Fibroblast of lung (primary cell): ENCODE measurements at places on chromosomes 1 and 21.

DNA sequence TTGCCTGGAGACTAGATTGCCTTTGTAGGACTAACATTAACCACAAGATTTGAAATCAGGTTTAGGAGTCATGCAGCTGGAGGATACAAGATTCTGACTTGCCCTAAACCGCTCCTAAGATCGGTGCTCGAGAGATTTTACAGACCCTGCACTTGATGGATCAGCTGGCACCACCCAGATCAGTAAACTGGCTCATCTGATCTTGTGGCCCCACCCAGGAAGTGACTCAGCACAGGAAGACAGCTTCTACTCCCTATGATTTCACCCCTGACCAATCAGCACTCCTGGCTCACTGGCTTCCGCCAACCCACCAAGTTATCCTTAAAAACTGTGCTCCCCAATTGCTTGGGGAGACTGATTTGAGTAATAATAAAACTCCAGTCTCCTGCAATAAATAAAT, 876 bp upstream of the CATSPERE start:
- peak; percentile 22 for DNase-seq
- H3K4me3 ChIP-seq = no peak overlapping the region
- no peak overlapping the region for H3K27ac ChIP-seq
- no peaks in the 10 kb centered on the region for H3K4me1 ChIP-seq
- no peaks in the 10 kb centered on the region for H3K36me3 ChIP-seq

GRCh38 chr1:206864939-206865671, at the start of gene IL20:
Gene IL20 (plus strand): TSS chr1:206865623. CDS start chr1:206865853, 230 bp downstream.
- no peak within 1 kb of the TSS for H3K27ac ChIP-seq
- no peak within 1 kb of the TSS for H3K4me3 ChIP-seq
- H3K4me1 ChIP-seq = no peaks in the 10 kb centered on the region
- H3K27me3 ChIP-seq = no peaks in the 10 kb centered on the region
- peak; percentile 45 for DNase-seq

GRCh38 chr1:191760016-191760415, 398.2 kb upstream of the RGS18 start:
- DNase-seq = no peak
- H3K4me1 ChIP-seq = no peaks in the 10 kb centered on the region
- H3K4me3 ChIP-seq = no peak overlapping the region
- H3K27me3 ChIP-seq = no peaks in the 10 kb centered on the region
- H3K27ac ChIP-seq = no peak overlapping the region

GRCh38 chr1:229714964-229715603, 89.0 kb downstream of the URB2 start:
- no peaks in the 10 kb centered on the region for H3K36me3 ChIP-seq
- H3K4me1 ChIP-seq = no peaks in the 10 kb centered on the region
- no peak overlapping the region for H3K4me3 ChIP-seq
- no peaks in the 10 kb centered on the region for H3K27me3 ChIP-seq
- H3K27ac ChIP-seq = no peak overlapping the region
- DNase-seq = no peak

- no peak overlapping the region for H3K27ac ChIP-seq
- peaks cover 7% of the 10 kb centered on the region for H3K27me3 ChIP-seq
- no peaks in the 10 kb centered on the region for H3K4me1 ChIP-seq
Observed at GRCh38 chr21:38709876-38710275, 95.9 kb upstream of the ETS2 start.

DNA sequence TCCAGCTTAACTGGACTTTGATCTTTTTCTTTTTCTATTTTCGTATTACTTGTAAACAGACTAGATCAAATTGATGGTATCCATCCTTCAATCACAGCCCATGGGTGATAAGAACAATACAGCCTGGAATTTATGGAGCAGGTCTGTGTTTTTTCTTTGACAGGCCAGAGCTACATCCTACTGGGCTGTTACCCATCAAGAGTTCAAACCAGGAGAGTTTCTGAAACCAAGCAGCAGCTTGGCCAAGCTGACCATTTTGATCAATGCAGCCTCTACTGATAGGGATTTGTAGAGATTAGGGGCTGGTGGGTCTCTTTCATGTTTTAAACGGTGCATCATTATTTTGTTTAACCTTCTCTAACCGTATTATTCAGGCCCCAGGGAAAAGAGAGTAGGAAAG, 24.3 kb upstream of the CCDC190 start:
- no peaks in the 10 kb centered on the region for H3K27me3 ChIP-seq
- no peaks in the 10 kb centered on the region for H3K36me3 ChIP-seq
- no peak overlapping the region for H3K27ac ChIP-seq
- no peak overlapping the region for H3K4me3 ChIP-seq
- DNase-seq = no peak

- H3K4me3 ChIP-seq = no peak overlapping the region
- no peaks in the 10 kb centered on the region for H3K36me3 ChIP-seq
- H3K4me1 ChIP-seq = no peaks in the 10 kb centered on the region
- no peaks in the 10 kb centered on the region for H3K27me3 ChIP-seq
- DNase-seq = no peak
Observed at GRCh38 chr21:27114111-27114510, 147.2 kb upstream of the ADAMTS5 start.

GRCh38 chr1:210291786-210292230, 36.9 kb upstream of the HHAT start:
- H3K36me3 ChIP-seq = no peaks in the 10 kb centered on the region
- DNase-seq = peak; percentile 71
- H3K27me3 ChIP-seq = no peaks in the 10 kb centered on the region
- peaks cover 11% of the 10 kb centered on the region for H3K4me1 ChIP-seq
- no peak overlapping the region for H3K27ac ChIP-seq

DNA sequence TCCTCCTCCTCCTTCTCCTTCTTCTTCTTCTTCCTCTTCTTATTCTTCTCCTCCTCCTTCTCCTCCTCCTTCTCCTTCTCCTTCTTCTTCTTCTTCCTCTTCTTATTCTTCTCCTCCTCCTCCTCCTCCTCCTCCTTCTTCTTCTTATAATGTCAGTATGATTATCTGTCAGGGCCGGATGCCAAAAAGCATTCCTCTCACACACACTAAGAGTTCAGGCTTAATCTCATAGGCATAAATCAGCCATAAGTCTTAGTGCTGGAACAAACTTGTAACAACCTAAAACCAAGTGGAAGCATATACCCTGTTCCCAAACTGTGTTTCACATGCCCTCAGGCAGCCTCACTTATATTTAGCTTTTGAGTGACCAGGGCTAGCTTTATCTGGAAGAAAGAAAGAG, 240.3 kb downstream of the LMX1A start:
- no peak overlapping the region for H3K4me3 ChIP-seq
- H3K27me3 ChIP-seq = no peaks in the 10 kb centered on the region
- DNase-seq = peak; percentile 9
- H3K36me3 ChIP-seq = no peaks in the 10 kb centered on the region

DNA sequence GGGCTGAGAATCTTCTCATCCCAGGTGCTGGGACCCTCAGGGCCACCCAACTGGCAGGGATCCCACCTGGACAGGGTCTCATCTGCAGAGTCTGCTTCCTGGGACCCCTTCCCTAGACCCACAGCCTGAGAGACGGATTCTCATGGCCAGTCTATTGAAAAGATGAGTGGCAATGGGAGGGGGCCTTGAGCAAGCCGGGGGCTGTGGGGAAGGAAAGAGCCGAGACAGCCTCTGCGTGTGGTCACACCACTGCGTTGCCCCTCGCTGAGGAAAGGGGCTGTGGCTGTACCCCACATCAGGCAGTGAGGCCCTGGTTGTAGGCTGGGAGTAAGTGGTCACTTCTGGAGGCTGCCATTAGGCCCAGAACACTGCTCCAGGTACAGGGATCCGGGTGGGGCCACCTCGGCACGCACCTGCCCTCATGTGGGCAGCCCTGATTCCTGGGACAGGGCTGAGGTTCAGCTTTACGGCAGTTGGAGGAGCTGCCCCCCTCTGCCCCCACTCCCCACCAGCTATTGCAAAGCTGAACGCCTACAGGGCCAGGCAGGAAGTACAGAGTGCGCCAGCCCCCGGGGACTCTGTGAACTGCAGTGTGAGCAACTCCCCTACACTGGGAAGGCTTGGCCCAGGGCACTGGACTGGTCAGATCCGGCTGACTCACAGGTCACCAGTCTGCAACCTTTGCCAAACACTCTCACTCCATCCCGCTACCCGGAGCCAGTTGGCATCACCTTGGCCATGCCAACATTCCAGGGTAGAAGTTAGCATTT, 106.9 kb downstream of the RIPK4 start:
- no peaks in the 10 kb centered on the region for H3K27me3 ChIP-seq
- H3K4me3 ChIP-seq = no peak overlapping the region
- no peak overlapping the region for H3K27ac ChIP-seq
- no peaks in the 10 kb centered on the region for H3K36me3 ChIP-seq

DNA sequence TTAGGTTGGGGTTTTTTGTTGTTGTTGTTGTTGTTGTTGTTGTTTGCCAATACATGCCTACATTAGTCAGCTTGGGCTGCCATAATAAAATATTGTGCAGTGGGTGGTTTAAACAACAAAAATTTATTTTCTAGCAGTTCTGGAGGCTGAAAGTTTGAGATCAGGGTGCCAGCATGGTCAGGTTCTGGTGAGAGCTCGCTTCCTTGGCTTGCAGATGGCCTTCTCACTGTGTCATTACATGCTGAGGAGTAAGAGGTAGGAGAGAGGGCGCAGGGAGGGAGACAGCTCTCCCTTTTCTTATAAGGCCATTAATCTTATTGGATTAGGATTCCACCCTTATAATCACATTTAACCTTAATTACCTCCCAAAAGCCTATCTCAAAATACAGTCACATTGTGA, 52.7 kb downstream of the DIRAS3 start:
- no peaks in the 10 kb centered on the region for H3K4me1 ChIP-seq
- DNase-seq = no peak

- peaks cover 5% of the 10 kb centered on the region for H3K4me1 ChIP-seq
- H3K36me3 ChIP-seq = no peaks in the 10 kb centered on the region
- peak; percentile 44 for DNase-seq
- H3K27ac ChIP-seq = no peak overlapping the region
Observed at GRCh38 chr1:184562806-184563205, 176.0 kb downstream of the C1orf21 start.

DNA sequence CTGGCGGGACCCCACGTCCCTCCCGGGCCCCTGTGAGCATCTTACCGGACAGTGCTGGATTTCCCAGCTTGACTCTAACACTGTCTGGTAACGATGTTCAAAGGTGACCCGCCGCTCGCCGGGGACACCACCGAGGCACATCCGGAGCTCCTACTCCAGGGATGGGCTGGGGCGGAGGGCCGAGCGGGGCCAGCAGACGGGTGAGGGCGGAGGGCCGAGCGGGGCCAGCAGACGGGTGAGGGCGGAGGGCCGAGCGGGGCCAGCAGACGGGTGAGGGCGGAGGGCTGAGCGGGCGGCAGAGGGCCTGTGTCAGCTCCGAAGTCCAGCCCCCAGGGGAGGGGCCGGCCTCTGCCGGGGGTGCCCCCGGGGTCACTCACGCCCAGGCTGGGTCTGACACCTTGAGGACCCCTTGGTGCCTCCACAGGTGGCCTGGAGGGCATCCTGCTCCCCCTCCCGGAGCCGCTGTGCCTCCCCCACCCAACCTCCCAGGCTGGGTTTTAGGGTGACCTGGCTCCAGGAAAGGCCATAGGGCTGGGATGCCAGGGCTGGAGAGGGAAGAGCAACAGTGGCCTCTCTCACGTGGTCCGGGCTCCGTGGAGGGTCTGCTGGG, 5.7 kb upstream of the TTLL10 start:
- no peak for DNase-seq
- H3K4me1 ChIP-seq = no peaks in the 10 kb centered on the region
- no peak overlapping the region for H3K27ac ChIP-seq
- H3K27me3 ChIP-seq = peaks cover 3% of the 10 kb centered on the region
- H3K36me3 ChIP-seq = no peaks in the 10 kb centered on the region
- H3K4me3 ChIP-seq = no peak overlapping the region

GRCh38 chr1:160415696-160416290, 15.4 kb downstream of the VANGL2 start:
- no peaks in the 10 kb centered on the region for H3K27me3 ChIP-seq
- no peak for DNase-seq
- H3K36me3 ChIP-seq = no peaks in the 10 kb centered on the region
- H3K27ac ChIP-seq = no peak overlapping the region
- no peaks in the 10 kb centered on the region for H3K4me1 ChIP-seq
- H3K4me3 ChIP-seq = no peak overlapping the region

GRCh38 chr1:17755120-17755519, at the start of gene ACTL8:
Gene ACTL8 (plus strand): TSS chr1:17755333. CDS start chr1:17823009, 67,676 bp downstream.
- H3K4me1 ChIP-seq = no peaks in the 10 kb centered on the region
- no peak for DNase-seq
- no peak within 1 kb of the TSS for H3K4me3 ChIP-seq
- no peaks in the 10 kb centered on the region for H3K27me3 ChIP-seq
- H3K27ac ChIP-seq = no peak within 1 kb of the TSS
- H3K36me3 ChIP-seq = no peaks in the 10 kb centered on the region

GRCh38 chr1:180188684-180189175, 34.1 kb downstream of the QSOX1 start:
- no peak overlapping the region for H3K27ac ChIP-seq
- no peak overlapping the region for H3K4me3 ChIP-seq
- peaks cover 55% of the 10 kb centered on the region for H3K36me3 ChIP-seq
- H3K4me1 ChIP-seq = no peaks in the 10 kb centered on the region
- H3K27me3 ChIP-seq = no peaks in the 10 kb centered on the region

DNA sequence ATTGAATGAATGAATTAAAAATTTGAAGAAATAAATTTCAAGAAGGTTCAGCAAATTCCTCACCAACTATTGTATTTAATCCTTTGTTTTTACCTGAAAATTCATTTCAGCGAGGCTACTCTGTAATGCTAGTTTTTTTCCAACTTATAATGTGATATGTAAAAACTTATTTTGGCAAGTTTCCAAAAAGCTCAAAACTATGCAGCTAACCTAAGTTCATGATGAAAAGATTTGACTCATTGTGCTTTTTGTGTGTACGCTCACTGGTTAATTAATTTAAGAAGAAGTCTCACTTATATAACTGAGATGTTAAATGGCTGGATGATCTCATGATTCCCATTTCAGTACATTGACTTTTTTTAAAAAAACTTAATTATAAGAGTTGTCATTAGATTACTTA, 196.0 kb upstream of the SAMSN1 start:
- no peaks in the 10 kb centered on the region for H3K36me3 ChIP-seq
- no peak overlapping the region for H3K27ac ChIP-seq
- no peak for DNase-seq
- H3K4me3 ChIP-seq = no peak overlapping the region

- H3K4me1 ChIP-seq = no peaks in the 10 kb centered on the region
- no peak overlapping the region for H3K27ac ChIP-seq
- no peaks in the 10 kb centered on the region for H3K36me3 ChIP-seq
- no peaks in the 10 kb centered on the region for H3K27me3 ChIP-seq
- H3K4me3 ChIP-seq = no peak overlapping the region
Observed at GRCh38 chr1:232136136-232136535, 493.8 kb downstream of the SIPA1L2 start.

GRCh38 chr1:94105957-94106529, 14.9 kb downstream of the ABCA4 start:
- peaks cover 17% of the 10 kb centered on the region for H3K27me3 ChIP-seq
- no peak for DNase-seq
- H3K4me1 ChIP-seq = no peaks in the 10 kb centered on the region
- no peak overlapping the region for H3K4me3 ChIP-seq
- H3K27ac ChIP-seq = no peak overlapping the region

DNA sequence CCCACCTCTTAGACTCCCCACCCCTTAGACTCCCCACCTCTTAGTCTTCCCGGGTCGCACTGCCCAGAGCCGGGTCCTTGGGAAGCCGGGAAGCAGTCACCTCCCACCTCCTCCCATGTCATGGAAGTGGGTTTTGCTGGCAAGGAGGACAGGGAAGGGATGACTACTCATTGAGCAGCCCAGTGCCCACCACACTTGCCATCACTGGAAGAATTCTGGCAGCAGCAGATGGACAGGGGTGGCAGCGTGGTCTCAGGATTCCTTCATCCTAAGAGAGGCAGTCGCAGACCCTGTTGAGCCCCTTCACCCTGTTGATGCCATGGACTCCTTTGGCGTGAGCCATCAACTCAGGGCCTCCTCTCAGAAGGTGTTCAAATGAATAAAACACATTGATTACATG, 140.8 kb downstream of the PGBD5 start:
- no peaks in the 10 kb centered on the region for H3K27me3 ChIP-seq
- H3K36me3 ChIP-seq = no peaks in the 10 kb centered on the region
- H3K4me1 ChIP-seq = no peaks in the 10 kb centered on the region
- no peak overlapping the region for H3K4me3 ChIP-seq
